ENCODE measurements at places on chromosomes 5 and 9. TPM values are rescaled to one million over a fixed set of nuclear protein-coding genes. Genes with fewer than 3 reads are reported as not detected.
A peak's percentile ranks its signal among the peaks of the same experiment; 100 is the strongest.

GRCh38 chr5:96896806-96897205 is 20.5 kb downstream of the ERAP2 start:
- no peak for DNase-seq

Gene COX7C
- total RNA-seq, result 681 TPM

DNA sequence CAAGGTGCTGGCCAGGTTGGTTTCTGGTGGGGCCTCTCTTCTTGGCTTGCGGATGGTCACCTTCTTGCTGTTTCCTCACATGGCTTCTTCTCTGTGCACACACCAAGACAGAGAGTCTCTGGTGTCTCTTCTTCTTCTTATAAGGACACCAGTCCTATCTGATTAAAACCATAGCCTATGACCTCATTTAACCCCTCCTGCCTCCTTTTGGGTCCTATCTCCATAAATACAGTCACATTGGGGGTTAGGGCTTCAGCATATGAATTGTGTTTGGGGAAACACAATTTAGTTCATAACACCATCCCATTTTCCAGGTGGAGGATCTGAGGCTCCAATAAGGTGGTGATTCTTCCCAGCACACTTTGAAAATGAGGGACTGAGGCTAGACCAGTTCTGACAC is 80.4 kb downstream of the SPRY4 start:
- no peak for DNase-seq

GRCh38 chr9:91515074-91515687 is 91.5 kb upstream of the NFIL3 start:
- no peak for DNase-seq

Gene KIF12
- not detected for total RNA-seq

- DNase-seq, result no peak
Observed at GRCh38 chr9:21023861-21024260, 7.6 kb downstream of the HACD4 start.

Gene ADGRV1
- total RNA-seq, result not detected

- no peak for DNase-seq
Observed at GRCh38 chr9:135224921-135225541, 137.6 kb downstream of the OLFM1 start.

DNA sequence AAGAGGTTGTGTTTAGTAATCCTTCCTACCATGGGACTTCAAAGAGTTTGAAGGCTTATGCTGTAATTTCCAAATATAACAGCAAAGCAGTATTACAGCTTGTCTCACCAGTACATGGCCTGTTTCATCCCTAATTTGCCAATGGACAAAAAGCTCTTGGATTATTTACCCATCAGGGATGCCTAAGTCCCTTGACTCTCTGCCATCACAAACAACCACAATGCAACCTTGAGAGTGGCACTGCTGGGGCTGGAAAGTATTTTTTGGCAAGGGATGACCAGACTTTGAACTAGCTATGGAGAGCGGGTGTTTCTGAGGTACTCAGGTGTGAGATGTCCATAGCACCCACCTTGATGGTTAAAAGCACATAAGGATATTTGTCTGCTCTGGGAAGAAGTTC is 9.1 kb downstream of the MAMDC2 start:
- no peak for DNase-seq

DNA sequence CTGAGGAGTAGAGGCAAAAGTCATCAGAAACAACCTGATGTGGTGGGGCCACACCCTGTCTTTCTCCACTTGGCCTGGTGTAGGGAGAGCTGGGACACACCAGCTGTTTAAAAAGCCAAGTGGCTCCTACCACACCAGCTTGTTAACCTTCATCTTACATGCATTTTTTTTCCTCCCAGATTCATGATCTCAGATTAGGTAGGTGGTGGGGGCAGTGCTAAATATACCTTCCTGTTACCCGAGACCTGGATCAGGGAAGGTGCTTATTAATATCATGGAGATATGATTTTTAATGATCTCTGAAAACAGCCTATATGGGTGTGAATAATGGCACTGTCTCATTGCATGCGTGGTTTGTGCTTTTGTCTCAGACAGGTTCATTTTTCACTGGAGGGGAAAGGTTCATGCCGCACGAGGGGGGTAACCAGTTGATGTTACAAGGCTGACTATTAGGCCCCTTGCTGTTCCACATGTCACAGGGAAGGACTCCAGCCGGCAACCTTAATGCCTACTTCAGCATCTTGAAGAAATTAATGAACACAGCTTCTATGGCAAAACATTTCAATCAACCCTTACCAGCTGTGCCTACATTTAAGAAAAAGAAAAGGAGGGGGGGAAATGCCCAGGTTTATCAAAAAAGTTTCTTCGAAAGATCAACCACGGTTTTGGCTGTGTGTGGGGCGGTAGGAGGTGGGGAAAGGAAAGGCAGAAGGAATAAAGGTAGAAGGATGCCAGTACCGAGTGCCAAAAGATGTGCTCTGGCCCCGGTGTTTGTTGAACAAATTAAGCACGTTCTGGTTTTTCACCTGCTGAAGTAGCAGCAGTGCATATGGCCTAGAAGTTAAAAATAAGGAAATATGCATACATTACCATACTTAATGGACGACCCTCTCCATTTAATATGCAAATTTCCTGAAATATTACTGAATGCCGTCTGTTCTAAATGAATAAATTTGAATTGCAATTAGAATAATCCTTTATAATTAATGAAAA is 185.4 kb downstream of the EBF1 start:
- DNase-seq, result no peak

DNA sequence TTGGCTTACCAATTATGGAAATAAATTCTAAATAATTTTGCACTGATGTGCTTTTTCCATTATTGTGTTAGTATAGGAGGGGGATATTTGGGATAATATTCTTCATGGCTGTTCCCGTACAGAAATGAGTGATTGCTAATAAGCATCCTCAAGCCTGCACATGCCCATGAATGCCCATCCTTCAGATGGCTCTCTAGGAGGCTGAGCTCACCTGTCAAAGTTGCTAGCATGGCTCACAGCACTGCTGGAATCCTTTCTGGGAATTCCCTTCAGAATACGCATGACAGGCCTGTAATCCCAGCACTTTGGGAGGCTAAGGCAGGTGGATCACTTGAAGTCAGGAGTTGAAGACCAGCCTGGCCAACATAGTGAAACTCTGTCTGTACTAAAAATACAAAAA is 124.1 kb downstream of the NXNL2 start:
- DNase-seq, result no peak

DNA sequence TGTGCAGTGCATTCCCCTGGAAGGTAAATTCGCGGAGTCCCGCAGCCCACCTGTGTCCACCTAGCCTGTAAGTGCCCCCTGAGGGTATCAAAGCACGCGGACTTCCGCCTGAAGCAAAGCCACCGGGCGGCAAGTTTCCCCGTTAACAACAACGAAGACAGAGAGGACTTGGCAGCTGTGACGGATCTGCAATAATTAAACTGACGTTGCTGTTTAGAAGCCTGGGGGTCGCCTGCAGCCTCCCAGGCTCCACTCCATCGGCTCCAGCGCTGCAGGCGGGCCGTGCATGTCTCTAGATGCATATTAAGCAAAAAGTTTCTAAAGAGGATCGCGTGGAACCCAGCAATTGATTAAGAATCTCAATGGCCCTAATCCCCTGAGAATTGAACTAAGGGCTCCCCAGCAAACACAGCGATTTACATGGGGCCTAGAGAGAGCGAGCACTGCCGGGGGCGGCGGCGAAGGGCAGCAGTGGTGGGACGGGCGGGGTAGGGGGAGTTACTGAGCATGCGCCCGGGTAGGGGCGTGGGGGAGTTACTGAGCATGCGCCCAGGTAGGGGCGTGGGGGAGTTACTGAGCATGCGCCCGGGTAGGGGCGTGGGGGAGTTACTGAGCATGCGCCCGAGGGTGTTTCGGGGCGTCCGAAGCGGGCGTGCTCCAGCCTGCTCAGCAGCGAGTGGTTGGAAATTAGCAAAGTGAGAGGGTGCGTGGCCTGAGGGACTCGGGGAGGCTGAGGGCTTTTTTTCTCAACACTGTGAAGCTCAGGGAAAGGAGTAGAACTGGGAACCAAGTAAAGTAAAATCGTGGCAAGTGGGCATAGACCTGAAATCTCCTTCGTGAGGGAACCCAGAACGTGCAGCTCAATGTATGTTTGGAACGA is 255.2 kb downstream of the DOCK8 start:
- peak; percentile 94 for DNase-seq

Gene ROPN1L
- not detected for total RNA-seq

- no peak for DNase-seq
Observed at GRCh38 chr9:136576269-136576626, 30.4 kb upstream of the NOTCH1 start.

Gene DNAJC18
- 13.5 TPM for total RNA-seq

DNA sequence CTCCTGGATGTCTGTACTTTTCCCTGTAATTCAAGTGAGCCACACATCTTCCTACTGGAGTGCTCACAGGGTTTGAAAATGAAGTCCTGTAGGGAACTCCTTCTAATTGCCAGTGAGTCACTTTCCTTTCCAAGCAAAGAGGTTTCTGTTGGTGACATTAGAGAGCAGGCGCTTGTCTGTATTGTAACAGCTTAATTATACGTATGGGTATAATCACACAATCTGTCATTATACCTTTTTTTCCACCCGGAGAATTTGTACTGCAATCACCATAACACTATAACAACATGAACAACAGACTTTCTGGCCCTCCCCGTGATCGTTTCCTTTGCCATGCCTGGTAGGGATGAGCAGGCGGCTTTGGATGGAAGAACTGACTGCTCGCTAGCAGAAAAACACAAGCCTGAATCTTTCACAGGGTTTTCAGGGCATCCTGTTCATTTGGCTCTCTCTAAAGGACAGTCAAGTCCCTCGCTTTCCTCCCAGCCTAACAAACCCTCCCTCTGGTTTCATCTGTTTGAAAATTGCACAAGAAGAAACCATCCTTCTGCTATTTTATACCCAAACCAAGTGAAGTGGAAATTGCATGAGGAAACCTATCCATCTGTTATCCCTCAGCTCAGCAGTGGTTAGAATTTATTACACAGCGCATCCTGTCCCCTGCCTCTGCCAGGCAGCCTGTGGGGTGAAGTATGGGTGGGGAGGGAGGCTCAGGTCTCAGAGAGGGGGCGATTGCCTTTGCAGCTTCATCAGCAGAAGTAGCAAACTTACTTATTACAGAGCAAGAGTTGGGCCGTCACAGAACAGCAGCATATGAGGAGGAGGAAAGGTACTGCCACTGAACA is 307.0 kb upstream of the TLE4 start:
- DNase-seq, result no peak

GRCh38 chr9:125747053-125747764 is at the start of gene PBX3:
TSS of gene PBX3 (plus strand) at chr9:125747373.
- peak; percentile 47 for DNase-seq

GRCh38 chr9:68669218-68669617 is 35.8 kb upstream of the PIP5K1B start:
- no peak for DNase-seq

DNA sequence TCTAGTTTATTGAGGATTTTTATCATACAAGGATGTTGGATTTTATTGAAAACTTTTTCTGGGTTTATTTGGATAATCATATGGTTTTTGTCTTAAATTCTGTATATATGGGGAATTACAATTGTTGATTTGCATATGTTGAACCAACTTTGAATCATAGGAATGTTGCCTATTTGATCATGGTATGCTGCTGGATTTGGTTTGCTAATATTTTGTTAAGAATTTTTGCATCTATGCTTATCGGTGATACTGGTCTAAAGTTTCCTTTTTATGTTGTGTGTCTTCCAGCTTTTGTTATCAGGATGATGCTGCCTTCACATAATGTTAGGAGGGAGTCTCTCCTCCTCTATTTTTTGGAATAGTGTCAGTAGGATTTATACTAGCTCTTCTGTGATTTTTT is 745.0 kb downstream of the PRELID2 start:
- no peak for DNase-seq

Gene NR5A1
- total RNA-seq, result not detected

- DNase-seq, result no peak
Observed at GRCh38 chr5:62737766-62738165, 159.1 kb downstream of the LRRC70 start.

Gene DMRTA1
- total RNA-seq, result not detected

- DNase-seq, result no peak
Observed at GRCh38 chr9:6149315-6149714, 66.3 kb upstream of the IL33 start.

DNA sequence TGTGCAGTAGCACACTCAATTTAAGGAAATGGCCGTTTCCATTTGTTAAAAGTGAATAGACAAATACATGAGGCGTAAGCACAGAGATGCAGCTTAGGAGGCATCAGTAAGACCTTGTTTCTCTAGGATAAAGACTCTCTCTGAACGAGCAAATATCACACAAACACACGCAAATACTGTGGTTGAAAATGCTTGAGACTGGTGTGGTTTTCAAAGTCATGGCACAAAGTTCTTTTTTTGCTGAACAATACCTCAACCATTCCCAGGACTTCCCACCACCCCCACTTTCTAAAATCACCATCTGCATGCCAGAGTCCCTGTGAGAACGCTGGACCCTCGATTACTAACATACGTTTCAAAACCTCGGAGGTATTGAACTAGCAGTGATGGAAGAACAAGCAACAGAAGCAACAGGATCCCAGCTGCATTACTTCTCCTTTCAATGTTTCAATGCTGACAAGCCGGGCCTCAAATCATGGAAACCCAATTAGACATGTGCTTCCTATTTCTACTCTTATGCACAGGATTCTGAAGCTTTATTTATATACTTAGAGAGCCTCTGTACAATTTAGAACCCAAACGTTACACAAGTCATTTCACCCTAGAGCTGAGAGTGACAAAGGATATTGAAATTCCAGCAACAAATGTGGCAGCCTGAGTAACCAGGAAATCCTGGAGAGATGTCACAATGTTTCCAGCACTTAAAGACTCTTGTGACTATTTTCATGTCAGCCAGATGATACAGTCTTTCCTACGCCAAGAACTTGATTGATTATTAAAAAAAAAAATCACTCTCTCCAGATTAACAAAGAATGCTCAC is 63.9 kb downstream of the CDC14B start:
- no peak for DNase-seq

GRCh38 chr9:98809311-98810101 is 2.0 kb downstream of the GALNT12 start:
- no peak for DNase-seq

Gene FOXD4L5
- total RNA-seq, result 0.23 TPM

DNA sequence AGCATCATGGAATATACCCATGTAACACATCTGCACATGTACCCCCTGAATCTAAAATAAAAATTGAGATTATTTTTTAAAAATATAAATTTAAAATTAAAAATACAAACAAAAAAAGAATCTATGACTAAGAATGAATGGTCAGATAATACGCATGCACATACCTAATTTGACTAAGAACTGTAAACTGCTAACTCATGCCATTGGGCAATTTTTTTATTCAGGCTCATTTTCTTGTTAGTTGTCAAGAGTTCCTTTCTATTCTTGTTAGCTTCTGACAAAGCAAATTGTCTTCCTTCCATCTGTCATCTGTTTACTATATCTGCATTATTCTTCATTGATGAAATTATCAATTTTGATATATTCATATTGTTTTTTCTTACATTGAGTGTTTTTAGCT is 69.5 kb upstream of the HAND1 start:
- DNase-seq, result no peak

DNA sequence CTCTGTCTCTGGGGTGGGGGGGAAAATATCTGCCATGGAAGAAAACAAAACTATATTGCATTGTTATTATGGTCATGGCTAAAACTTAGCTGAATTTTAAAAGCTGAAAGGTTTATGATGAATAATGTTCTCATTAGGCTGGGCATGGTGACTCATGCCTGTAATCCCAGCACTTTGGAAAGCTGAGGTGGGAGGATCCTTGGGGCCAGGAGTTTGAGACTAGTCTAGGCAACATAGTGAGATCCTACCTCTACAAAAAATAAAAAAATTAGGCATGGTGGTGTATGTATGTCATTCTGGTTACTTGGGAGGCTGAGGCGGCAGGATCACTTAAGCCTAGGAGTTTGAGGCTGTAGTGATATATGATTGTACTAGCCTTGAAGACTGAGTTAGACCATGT is 44.5 kb downstream of the IPO11 start:
- DNase-seq, result no peak

Measured in activated naive CD4-positive, alpha-beta T cell treated with anti-CD3 and anti-CD28 coated beads, Interleukin-2, amount 50 U/mL, for 72 hours (primary cell).